SIG-M5 (cell line): ENCODE measurements at places on chromosomes 16 and 17.

DNA sequence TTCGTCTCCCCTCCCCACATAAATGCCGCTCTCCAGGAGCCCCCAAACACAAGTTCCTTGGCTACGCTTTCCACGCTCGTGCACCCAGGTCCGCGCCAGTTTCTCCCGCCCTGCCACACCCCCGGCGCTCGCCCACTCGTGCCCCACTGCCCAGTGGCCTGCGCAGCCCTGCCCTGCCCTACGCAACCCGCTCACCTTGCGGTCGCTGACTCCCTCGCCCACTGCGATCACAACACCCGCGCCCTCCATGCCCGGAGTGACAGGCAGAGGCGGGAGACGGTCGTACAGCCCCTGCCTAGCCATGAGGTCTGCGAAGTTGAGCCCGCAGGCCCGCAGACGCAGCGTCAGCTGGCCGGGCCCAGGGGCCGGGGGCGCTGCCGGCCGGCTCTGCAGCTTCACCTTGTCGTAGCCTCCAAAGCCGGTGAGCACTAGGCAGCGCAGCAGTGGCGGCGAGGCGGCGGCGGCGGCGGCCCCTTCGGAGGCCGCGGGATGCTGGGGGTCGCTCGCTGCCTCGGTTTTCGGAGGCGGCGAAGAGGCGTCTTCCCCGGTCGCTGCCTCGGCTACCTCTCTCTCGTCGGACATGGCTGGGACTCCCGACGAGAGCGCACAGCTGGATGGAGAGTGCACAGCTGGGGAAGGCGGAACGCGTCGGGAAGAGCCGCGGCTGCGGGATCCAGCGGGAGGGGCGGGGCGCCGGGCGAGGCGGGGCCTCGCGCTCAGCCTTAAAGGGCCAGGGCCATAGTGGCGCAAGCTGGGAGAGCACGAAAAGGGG, at the start of gene VAT1:
Gene VAT1, minus strand, starts transcription at position 645 of the 772 bp plus-strand sequence. Its CDS starts 63 bp downstream, at position 582.
- DNase-seq: no peak

- DNase-seq: no peak
Observed at GRCh38 chr16:87484487-87485331, 8.1 kb downstream of the ZCCHC14 start.

GRCh38 chr16:58843675-58844074, 109.6 kb upstream of the GOT2 start:
- DNase-seq: no peak

DNA sequence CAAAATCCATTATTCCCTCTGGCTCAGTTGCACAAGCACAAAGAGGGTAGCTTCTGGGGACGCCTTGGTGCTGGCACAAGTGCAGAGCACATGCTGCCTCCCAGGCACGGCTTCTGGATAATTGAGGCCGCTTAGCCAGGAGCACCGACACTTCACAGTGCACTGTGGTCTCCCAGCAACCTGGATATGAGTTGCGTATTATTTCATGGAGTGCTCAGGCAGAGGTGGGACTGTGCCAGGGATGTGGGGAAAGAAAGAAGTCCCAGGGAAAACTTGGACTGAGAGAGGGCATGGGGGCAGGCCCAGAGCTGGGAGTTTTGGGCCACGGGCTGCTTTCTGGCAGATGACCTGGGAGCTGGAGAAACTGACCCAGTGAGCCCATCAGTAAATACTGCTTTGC, 37.5 kb downstream of the MPRIP start:
- no peak for DNase-seq

DNA sequence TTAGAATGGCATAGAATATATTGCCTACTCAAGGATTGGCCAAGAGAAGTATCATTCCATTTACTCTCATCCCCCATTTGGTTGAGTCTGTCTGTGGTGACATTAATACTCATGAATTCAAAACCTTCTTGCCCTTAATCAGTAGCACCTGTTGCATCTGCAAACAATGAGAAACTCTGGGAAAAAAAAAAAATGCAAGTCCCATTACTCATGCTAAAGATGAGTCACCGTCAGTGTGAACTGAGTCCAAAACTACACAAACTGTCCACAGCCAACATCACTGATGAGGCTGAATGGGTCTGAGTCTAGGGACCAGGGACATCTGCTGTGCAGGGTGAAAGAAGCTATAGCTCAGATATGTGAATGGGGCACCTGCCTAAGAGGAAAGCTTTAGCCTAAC, 96.9 kb upstream of the ADAMTS18 start:
- no peak for DNase-seq

- DNase-seq: no peak
Observed at GRCh38 chr16:62059527-62059926, 23.3 kb upstream of the CDH8 start.

DNA sequence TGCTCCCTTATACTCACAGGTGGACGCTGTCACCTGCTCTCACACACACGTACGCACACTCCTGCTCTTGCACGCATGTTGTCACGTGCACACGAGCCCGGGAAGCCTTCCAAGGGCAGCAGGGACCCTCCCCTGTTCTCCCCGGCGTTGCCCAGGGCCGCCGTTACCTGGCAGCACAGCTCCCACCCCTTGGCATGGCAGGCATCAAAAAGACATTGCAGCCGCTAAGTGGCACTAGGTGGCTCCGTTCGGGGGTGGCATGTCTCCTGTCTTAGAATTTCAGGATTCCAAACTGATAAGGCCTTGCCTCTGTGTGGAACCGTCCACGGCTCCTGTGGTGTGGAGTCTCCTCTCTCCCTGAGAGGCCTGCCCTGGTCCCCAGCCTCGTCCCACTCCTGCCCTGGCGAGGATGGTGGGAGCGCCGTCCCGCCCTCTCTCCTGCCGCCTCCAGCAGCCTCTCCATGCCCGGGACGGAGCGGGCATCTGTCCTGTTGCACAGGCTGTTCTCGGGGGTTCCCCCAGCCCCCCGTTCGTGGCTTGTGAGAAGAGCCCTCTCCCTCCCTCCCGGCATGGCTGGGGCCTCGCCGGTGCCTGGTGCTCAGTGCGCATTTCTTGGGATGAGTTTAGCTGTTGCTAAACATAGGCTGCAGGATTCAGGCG, 126.7 kb upstream of the GSE1 start:
- no peak for DNase-seq

GRCh38 chr16:9756434-9756833, 425.8 kb downstream of the GRIN2A start:
- no peak for DNase-seq

- DNase-seq: no peak
Observed at GRCh38 chr17:49223168-49223516, 7.4 kb downstream of the PHOSPHO1 start.

DNA sequence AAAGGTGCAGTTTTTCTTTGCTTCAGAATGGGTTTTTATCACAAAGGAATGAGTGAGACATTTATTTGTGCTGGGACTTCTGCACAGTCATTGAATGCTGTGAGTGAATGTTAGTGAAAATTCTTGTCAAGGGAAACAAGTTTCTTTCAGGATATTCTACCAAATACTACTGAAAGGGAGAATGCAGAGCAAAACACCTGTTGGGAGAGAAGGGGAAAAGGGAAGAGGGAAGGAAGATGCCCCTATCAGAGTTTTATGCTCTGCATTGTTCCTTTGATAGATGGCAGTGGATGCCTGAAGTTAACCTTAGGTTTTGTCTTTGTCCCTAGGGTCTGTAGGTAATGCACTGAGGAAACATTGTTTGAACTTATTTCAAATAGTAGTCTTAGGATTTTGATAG, 3.1 kb downstream of the GGNBP2 start:
- no peak for DNase-seq

GRCh38 chr17:17749921-17750320, 68.7 kb downstream of the RAI1 start:
- DNase-seq: no peak

DNA sequence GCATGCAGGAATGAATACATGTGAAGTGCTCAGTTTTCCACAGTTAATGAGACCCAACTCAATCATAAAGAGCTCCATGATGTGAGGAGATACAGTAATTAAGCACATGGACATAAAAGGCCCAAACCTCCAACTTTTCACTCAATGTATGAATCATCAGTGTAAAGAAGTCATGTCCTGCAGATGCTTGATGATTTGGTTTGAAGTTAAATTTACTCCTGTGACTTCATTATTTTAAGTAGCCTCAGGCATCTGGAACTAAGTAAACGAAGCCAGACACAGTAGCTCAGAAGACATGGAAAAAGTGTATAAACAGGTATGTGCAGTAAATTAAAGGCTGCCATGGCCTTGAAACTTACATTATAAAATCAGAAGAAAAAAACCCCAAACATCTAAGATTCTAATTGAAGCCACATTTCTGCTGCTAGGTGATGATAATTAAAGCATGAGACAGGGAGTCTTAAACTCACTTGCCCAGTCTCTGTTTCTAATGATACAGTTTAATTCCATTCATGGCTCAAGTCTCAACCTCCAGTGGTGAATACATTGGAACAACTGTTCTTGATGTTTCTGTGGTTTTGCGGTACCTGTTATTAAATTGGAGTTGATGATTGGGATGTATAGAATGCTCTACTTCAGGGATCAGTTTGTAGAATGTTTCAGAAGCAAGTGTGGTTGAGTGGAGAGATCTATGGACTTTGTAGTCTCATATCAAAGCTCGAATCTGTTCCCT, 28.9 kb upstream of the CCL2 start:
- no peak for DNase-seq

GRCh38 chr17:29292071-29292991, 1.6 kb downstream of the NUFIP2 start:
- no peak for DNase-seq

GRCh38 chr16:69057400-69058378, 47.8 kb upstream of the HAS3 start:
- no peak for DNase-seq
